ENCODE measurements at places on chromosomes 4 and X.

GRCh38 chr4:142708231-142708630 is 137.9 kb downstream of the INPP4B start:
- no peak for DNase-seq

DNA sequence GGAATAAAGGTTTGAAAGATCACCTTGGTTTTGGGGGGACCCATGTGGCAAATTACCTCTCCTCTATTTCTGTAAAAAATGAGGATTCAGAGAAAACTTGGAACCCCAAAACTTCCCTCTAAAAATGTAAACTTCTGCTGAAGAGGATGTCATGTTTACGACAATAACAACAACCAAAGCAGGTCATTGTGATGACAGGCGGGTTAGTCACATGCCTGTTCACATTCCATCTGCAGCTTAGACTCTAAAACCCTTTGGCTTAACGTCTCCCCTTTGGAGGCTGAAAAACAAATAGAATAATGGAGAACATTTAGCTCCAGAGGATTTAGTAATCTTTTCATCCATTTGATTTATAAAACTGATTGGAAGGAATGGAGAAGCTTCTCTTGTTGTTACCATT is 75.0 kb upstream of the FAM9C start:
- no peak for DNase-seq

GRCh38 chr4:141457653-141458052 is 178.7 kb upstream of the IL15 start:
- no peak for DNase-seq

DNA sequence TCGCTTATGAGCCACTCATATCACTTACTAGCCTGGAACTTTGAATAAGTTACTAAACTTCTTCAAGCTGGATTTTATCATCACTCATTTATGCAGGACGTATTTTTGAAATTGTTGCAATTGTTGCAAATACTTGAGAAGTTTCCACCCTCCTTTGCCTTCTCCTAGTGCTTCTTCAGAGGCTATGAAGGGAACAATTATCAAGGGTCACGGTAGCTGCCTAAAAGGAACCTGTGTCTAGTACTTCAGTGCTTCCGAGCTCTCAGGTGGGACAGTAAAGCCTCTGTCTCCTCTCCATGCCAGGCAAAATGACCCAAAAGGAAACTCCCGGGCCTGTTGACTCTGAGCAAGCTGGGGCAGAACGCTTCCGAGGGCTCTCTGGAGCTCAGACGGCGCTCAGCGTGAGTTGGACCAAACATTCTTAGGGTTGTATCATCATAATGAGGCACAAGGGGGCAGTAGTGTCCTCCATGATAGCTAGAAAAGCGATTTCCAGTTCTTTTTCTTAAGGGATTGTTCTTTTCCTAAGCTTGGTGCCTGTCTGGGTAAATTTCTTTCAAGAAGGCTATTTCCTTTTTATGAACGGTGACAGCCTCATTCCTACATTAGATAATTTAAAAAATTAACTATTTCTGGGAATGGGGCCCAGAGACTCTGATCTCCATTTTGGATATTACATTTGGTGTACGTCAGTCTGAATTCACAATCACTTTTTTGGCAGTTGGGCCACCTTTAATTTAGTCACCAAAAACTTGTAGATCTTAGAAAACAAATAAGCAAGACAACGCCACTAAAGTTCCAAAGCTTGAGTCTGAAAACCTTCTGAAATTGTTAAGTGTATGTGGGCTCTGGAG is 73.1 kb downstream of the PACRGL start:
- DNase-seq: peak; percentile 49

DNA sequence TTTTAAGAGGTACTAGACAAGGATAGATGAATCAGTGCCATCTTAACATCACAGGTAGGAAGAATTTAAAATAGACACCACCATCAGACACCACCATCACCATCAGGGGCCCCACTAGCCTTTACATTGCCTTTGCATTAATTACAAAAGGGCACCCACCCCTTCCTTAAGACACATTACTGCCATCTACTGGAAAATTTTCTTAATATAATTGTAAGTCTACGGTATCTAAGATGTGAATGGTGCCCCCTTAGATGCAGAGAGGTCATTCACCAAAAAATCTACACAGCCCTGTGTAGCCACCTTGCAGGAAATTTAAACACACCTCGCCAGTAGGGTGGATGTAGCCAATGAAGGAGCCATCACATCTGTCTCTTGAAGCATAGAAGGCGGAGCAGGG is 184.1 kb downstream of the MID1IP1 start:
- no peak for DNase-seq

DNA sequence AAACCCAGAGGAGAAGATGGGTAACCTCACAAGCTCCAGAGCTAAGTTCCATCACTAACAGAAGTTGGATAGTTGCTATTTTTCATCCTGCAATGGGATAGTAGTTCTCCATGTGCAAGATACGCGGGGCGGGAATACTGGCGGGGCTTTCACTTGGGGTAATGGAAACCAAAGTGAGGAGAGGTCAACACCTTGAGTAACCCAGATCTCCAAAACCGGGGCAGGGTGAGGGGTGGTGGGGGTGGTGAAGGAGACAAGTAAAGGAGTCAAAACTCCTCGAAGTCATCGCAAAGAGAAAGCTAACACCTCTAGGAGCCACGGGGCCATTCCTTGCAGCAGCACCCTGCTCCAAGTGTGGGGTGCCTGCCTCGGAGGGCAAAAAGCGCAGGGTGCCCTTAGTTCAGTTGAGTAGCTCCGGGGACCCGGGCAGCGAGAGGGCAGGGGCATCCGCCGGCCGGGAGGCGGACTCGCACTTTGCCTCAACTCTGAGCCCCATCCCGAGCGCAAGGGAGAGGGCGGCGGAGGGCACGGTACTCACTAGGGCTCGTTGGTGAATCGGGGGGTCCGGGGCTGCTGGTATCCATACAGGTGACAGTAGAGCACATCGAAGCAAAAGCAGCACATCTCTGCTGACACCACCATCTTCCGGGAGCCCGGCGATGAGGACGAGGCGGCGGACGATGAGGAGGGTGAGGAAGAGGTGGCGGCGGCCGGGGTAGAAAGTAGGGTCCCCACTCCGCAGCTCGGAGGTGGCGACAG is 645 bp downstream of the AMMECR1 start:
- peak; percentile 9 for DNase-seq

GRCh38 chr4:2060611-2061185 is 1.6 kb downstream of the NAT8L start:
- DNase-seq: no peak

DNA sequence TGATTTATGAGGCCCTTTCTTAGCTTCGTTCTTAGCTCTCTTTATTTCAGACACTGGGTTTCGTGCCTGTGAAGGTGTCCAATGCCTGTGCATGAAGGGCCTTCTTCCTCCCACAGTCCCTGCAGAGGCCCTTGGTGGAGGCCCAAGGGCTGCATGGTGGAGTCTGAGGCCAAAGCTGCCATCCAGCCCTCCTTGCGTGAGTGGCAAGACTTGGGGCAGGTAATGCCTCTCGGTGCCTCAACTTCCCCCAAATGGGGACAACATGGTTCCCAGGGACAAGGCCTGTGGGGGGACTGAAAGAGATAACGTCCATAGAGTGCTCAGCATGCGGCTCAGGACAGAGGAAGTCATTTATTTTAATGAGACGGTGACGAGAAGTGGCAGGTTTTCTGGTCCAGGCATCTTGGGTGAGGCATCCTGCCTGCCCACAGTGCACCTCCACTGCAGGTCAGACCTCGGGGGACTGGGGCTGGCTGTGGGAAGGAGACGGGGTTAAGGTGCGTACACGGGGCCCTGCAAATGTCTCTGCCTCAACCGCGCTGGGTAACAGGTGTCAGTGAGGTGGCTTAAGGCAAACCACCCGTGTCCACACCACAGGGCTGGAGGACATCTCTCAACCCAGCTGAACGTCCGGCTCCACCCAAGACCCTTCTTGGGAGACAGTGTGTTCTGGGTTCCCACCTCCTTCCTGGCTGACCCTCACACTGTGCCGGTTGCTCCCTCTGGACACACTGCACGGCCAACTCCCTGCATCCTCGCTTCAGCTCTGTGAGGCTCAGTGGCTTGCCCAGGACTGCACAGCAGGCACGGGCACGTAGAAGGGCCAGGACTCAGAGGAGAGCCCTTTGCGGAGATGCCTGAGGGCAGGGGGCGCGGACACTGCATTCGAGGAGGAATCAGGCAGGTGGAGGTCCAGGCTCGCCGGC is 50.5 kb downstream of the PSAPL1 start:
- DNase-seq: no peak

DNA sequence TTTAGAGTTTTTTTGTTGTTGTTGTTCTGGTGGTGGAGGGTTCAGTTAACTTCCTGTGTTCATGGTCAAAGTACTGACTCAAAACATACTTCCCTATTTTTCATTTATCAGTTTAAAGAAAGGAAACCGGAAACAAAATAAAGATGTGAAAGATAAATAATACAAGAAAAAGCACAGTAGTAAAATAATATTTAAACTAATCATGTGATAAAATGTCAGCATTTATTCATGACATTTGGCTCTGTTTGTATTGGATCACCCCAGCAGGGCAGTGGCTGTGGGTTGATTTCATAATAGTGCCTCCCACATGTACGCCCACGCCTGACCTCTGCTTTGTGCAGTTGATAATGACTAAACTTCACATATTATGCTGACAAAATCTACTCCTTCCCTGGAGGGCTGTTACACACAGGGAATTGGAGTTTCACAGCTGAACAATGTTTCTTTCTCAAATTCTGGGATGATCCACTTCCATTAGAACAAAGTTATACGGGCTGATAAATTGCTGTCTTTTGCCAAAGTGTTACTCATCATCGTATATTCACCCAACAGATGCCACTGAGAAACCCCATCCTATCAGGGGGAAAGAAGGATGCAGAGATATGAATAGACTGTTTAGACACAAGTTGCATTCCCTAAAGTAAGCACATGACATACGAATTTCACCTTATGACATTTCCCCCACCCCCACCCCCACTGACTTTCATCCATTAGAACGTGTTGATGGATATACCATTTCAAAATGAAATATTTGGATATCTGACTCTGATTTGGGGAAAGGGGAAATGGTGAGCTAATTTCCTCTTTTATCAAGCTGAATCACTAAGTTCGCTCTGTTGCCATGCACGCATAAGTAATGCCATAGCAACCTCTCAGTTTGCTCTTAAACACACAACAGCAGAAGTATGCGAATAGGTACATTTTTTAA is 48.3 kb downstream of the AMELX start:
- peak; percentile 6 for DNase-seq

DNA sequence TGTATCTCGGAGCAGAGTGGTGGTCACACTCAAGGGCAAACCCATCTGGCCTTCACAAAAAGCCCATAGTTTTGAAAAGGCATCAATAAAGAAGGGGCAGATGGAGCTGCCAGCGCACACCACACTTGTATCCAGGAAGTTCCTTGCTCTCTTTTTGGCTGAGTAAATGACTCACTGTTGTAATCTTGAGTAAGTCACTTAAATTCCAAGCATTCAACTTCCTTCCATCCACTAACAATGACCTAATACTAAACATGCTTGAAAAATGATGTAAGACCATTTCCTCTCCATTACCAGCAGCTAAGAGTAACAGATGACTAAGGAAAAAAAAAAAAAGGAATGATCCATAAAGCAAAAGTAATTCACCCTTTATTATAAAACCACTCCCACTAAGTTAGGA is 32.4 kb upstream of the MYOZ2 start:
- DNase-seq: peak; percentile 81

DNA sequence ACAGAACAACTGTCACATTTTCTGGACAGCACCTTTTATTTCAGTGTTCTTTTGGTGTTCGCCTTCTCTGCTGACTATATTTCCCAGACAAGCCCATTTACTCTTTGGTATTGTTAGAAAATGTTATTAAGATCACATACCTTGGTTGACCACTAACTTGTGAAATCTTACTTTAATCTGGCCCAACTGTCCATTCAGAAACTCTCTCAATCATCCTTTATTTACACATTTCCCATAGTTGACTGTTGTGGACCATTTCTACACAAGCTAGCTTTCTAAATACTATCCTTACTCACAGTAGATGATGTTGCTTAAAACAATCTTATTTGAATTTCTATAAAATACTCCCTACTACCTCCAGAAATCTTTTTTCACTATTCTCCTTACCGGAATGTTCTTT is 64.7 kb downstream of the QRFPR start:
- no peak for DNase-seq

GRCh38 chrX:97224148-97224547 is 340.4 kb downstream of the RPA4 start:
- no peak for DNase-seq

GRCh38 chr4:16691450-16691849 is 207.0 kb downstream of the LDB2 start:
- no peak for DNase-seq

- DNase-seq: no peak
Measured at GRCh38 chr4:157072002-157072401, 3.9 kb upstream of the GLRB start.

- no peak for DNase-seq
Measured at GRCh38 chr4:70863099-70863790, 23.6 kb upstream of the GRSF1 start.

- no peak for DNase-seq
Measured at GRCh38 chr4:71181332-71181731, 157.5 kb upstream of the SLC4A4 start.

GRCh38 chrX:20595928-20596575 is 329.3 kb upstream of the RPS6KA3 start:
- no peak for DNase-seq

DNA sequence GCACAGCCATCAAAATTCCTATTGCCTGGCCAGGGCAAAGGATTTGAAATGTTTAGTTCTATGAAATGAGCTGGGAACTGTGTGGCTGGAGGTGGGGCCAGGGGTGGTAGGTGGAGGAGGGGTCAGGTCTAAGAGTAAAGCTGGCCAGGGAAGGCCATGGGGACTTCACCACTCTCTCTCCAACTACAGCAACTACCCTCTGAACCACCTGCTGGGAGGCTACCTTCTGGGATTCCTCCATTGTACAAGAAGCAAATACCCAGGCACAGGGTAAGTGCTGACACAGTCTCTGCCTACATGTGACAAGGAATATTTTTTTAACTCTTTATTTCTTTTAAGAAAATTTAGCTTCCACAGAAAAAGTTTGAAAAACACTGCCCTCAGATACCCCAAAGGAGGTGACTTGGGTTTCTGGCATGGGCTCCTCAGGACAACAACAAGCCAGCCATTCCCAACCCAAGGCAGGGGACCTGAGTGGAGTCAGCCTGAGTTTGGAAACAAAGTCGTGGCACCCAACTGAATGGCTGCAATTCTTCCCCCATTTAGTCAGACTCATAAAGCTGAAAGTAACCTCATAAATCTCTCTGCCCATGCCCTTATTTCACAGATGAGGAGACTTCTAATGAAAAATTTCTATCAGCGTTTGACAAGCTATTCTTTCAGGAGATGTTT is 593.8 kb upstream of the DIPK2B start:
- no peak for DNase-seq

GRCh38 chr4:174538876-174539250 is 16.6 kb upstream of the HPGD start:
- DNase-seq: no peak

DNA sequence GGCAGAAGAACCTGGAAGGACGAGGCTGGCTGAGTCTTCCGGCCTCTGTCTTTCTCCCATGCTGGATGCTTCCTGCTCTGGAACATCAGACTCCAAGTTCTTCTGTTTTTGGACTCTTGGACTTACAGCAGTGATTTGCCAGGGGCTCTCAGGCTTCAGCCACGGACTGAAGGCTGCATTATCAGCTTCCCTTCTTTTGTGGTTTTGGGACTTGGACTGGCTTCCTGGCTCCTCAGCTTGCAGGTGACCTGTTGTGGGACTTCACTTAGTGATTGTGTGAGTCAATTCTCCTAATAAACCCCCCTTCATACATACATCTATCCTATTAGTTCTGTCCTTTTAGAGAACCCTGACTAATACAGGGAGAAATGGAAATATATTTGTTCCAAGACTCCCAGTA is 265.8 kb downstream of the PCDH18 start:
- no peak for DNase-seq

- no peak for DNase-seq
Measured at GRCh38 chr4:40337523-40337922, 2.4 kb downstream of the CHRNA9 start.

Measured in urothelium cell line (cell line).